Activated CD4-positive, alpha-beta T cell treated with anti-CD3 and anti-CD28 coated beads for 36 hours (primary cell): ENCODE measurements at places on chromosomes 4 and X. TPM values are rescaled to one million over a fixed set of nuclear protein-coding genes. Genes with fewer than 3 reads are reported as not detected.

OCIAD1 gene
- 162 TPM for total RNA-seq

GRCh38 chr4:176565049-176565448, 227.7 kb downstream of the VEGFC start:
- no peak overlapping the region for H3K27ac ChIP-seq
- H3K4me3 ChIP-seq, result no peak overlapping the region
- H3K4me1 ChIP-seq, result no peaks in the 10 kb centered on the region
- H3K27me3 ChIP-seq, result no peaks in the 10 kb centered on the region

DNA sequence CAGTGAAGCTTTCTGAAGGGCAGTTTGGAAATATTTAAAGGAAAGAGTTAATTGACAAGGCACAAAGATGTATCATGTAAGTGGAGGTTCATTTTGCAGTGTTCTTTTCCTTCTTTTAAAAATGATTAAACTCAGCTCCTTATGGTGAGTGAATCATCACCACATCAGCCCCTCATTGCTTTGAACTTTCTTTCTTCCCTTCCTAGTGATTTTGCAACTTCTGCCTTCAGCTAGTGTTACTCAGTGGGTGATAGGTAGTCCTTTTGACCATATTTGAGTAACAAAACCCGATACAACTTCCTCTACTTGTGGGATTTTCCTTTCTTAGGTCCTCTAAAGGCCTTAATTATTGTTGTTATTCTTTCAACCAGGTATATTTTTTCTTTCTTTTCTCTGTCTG, 8.2 kb downstream of the ZCCHC4 start:
- H3K27me3 ChIP-seq, result no peaks in the 10 kb centered on the region
- H3K4me1 ChIP-seq, result peaks cover 37% of the 10 kb centered on the region
- peaks cover 34% of the 10 kb centered on the region for H3K36me3 ChIP-seq
- peak overlapping the region; percentile 16 for H3K4me3 ChIP-seq

DNA sequence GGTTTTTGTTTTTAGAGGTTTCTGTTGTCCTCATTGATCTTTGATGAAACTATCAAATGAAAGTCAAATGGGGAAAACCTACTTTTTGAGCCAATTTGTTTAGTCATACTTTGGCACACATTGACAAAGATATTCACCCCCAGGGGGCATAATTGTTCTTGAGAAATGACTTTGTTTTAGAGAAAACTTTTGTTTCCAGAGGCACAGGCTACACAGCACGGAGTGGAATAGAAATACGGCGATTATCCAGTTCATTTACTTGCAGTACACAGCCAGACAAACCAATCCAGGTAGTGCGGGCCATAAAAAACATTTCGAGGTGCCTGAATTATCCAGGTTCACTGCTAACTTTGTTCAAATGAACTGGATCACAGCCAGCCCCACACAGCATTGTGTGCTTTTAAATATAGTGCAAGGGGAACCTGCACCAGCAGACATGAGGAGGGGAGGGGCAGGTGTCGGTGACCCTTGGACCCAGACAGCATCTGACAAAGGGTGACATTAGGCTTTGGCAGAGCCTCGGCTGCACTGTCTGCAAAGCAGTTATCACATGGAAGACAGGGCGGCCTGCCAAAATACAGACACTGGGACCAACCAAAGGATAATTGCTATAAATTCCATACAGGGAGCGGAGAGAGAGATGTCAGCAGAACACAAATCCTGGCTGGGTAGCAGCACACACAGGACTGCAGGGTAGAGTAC, 179.6 kb upstream of the NOCT start:
- H3K27ac ChIP-seq, result no peak overlapping the region
- no peak overlapping the region for H3K4me3 ChIP-seq
- no peak for DNase-seq
- peaks cover 12% of the 10 kb centered on the region for H3K27me3 ChIP-seq
- H3K36me3 ChIP-seq, result no peaks in the 10 kb centered on the region

CFAP99 gene
- total RNA-seq, result 0.05 TPM

DNA sequence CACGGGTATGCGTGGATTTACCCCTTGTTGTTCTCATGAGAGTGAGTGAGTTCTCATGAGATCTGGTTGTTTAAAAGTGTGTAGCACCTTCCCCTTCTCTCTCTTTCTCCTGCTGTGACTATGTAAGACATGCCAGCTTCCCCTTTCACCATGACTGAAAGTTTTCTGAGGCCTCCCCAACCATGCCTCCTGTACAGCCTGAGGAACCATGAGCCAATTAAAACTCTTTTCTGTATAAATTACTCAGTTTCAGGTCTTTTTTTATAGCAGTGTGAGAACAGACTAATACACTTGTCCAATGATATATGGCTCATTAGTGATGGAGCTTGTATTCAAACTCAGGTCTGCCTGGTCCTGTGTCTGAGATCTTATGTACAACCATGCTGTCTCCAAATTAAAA, 28.5 kb upstream of the RTL3 start:
- H3K27ac ChIP-seq, result no peak overlapping the region
- no peaks in the 10 kb centered on the region for H3K36me3 ChIP-seq
- H3K27me3 ChIP-seq, result no peaks in the 10 kb centered on the region
- no peak overlapping the region for H3K4me3 ChIP-seq

HMX1 gene
- total RNA-seq, result not detected

DNA sequence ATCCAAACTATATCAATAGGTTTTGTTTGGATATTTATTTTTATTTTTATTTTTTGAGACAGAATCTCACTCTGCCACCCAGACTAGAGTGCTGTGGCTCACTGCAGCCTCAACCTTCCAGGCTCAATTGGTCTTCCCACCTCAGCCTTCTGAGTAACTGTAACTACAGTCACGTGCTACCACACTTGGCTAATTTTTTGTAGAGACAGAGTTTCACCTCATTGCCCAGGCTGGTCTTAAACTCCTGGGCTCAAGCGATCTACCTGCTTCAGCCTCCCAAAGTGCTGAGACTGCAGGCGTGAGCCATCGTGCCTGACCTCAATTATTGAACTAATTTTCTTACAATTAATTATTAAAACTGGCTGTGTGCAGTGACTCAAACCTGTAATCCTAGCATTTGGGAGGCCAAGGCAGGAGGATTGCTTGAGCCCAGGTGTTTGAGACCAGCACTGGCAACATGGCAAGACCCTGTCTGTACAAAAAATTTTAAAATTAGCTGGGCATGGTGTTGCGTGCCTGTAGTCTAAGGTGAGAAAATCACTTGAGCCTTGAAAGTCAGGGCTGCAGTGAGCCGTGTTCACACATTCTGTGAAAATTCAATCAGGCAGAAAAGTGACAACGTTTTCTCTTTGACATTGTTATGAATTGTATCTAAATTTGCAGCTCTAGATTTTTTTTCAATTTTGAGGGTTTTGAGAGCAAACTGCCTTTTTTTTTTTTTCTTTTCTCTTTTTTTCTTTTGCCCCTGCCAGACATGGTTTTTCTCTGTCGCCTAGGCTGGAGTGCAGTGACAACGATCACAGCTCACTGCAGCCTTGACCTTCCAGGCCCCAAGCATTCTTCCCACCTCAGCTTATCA, 66.0 kb downstream of the UBE2K start:
- H3K27ac ChIP-seq, result no peak overlapping the region
- DNase-seq, result no peak
- no peaks in the 10 kb centered on the region for H3K27me3 ChIP-seq
- H3K36me3 ChIP-seq, result peaks cover 26% of the 10 kb centered on the region
- no peak overlapping the region for H3K4me3 ChIP-seq

CLDN34 gene
- not detected for total RNA-seq

TIMM17B gene
- 54.2 TPM for total RNA-seq

MAGEA9B gene
- total RNA-seq, result not detected

C1QTNF7 gene
- not detected for total RNA-seq

DNA sequence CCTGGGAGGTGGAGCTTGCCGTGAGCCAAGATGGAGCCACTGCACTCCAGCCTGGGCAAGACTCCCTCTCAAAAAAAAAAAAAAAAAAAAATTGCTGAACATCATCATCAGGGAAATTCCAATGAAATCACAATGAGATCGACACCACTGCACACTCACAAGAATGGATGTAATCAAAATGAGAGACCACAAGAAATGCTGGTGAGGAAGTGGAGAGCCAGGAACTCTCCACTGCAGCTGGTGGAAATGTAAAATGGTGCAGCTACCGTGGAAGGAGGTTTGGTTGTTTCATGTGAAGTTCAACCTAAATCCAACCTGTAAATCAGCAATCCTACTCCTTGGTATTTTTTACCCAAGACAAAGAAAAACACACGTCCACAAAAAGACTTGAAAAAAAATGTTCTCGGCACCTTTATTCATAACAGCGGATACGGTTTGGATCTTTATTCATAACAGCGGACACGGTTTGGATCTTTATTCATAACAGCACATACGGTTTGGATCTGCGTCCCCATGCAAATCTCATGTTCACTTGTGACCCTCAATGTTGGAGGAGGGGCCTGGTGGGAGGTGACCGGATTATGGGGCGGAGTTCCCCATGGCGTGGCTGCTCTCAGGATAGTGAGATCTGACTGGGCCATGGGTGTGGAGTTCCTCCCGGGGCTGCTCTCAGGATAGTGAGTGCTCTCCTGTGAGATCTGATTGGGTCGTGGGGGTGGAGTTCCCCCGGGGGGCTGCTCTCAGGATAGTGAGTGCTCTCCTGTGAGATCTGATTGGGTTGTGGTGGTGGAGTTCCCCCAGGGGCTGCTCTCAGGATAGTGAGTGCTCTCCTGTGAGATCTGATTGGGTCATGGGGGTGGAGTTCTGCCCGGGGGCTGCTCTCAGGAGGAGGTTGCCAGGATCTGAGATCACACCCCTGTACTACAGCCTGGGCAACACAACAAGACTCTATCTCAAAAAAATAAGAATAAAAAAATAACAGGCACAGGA, 7.7 kb downstream of the GAK start:
- no peaks in the 10 kb centered on the region for H3K27me3 ChIP-seq
- peak overlapping the region; percentile 87 for H3K27ac ChIP-seq
- H3K36me3 ChIP-seq, result peaks cover 30% of the 10 kb centered on the region
- peaks cover 59% of the 10 kb centered on the region for H3K4me1 ChIP-seq

DNA sequence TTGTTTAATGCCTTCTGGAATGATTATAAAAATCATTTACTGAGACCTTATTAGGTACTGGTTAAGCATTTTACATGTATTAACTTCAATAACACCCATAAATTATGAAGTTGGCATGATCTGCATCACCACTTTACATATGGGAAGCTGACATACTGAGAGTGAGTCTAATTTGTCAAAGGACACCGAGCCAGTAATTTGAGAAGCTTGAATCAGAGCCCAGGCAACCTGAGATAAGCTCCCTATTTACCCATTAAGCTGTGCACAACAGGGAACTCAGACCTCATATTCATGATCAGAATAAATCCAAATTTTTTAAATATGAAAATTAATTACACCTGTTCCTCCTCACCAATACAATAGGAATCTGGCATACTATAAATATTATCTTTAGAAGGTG, 247.9 kb upstream of the EPHA5 start:
- H3K4me3 ChIP-seq, result no peak overlapping the region
- no peak for DNase-seq
- no peaks in the 10 kb centered on the region for H3K27me3 ChIP-seq
- H3K4me1 ChIP-seq, result no peaks in the 10 kb centered on the region
- H3K27ac ChIP-seq, result no peak overlapping the region

- H3K4me3 ChIP-seq, result no peak overlapping the region
- H3K36me3 ChIP-seq, result no peaks in the 10 kb centered on the region
- H3K27ac ChIP-seq, result no peak overlapping the region
- peaks cover 12% of the 10 kb centered on the region for H3K27me3 ChIP-seq
- no peak for DNase-seq
- no peaks in the 10 kb centered on the region for H3K4me1 ChIP-seq
Measured at GRCh38 chr4:87657525-87657924, 7.4 kb downstream of the DMP1 start.

RASSF6 gene
- total RNA-seq, result 0.04 TPM

GRCh38 chr4:66034262-66034661, 364.0 kb upstream of the EPHA5 start:
- H3K4me3 ChIP-seq, result no peak overlapping the region
- DNase-seq, result no peak
- no peaks in the 10 kb centered on the region for H3K27me3 ChIP-seq
- no peaks in the 10 kb centered on the region for H3K36me3 ChIP-seq
- no peak overlapping the region for H3K27ac ChIP-seq

GRCh38 chrX:55356609-55357008, 91.9 kb upstream of the PAGE3 start:
- no peak for DNase-seq
- H3K27me3 ChIP-seq, result no peaks in the 10 kb centered on the region
- H3K36me3 ChIP-seq, result peaks cover 4% of the 10 kb centered on the region
- H3K27ac ChIP-seq, result no peak overlapping the region

DNA sequence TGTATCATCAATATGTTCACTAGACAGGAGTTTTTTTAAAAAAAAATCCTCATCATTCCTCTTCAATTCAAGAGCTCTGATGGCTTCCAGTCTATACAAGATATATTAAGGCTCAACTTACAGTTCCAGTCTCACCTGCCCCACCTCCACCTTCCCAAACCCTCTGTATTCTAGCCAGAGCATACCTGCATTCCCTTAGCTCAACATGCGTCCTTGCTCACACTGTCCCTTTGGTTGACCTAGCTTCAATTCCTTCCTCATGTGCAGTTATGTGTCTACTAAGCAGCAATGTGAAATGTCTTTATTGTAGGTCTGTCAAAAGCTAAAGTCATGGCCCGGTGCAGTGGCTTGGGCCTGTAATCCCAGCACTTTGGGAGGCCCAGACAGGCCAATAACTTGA, 10.8 kb downstream of the DHX15 start:
- H3K4me1 ChIP-seq, result peaks cover 82% of the 10 kb centered on the region
- no peaks in the 10 kb centered on the region for H3K27me3 ChIP-seq
- H3K27ac ChIP-seq, result peak overlapping the region; percentile 58
- no peak for DNase-seq

DNA sequence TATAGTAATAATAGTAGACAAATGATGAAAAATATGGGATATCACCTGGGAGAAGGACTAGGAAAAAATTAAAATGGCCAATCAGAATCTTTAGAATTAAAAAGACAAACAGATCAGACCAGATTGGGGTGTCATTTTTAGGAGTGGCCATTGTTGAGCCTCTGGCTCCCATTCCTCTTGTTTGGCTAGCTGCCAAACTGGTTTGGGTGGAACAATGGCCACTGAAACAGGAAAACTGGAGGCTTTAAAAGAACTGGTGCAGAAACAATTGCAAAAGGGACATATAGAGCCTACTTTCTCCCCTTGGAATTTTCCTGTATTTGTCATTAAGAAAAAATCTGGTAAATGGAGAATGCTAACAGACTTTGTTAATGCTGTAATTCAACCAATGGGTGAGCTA, 294.8 kb upstream of the DKK2 start:
- no peak overlapping the region for H3K4me3 ChIP-seq
- no peak overlapping the region for H3K27ac ChIP-seq
- H3K36me3 ChIP-seq, result no peaks in the 10 kb centered on the region
- H3K27me3 ChIP-seq, result peaks cover 3% of the 10 kb centered on the region
- H3K4me1 ChIP-seq, result no peaks in the 10 kb centered on the region
- no peak for DNase-seq

DNA sequence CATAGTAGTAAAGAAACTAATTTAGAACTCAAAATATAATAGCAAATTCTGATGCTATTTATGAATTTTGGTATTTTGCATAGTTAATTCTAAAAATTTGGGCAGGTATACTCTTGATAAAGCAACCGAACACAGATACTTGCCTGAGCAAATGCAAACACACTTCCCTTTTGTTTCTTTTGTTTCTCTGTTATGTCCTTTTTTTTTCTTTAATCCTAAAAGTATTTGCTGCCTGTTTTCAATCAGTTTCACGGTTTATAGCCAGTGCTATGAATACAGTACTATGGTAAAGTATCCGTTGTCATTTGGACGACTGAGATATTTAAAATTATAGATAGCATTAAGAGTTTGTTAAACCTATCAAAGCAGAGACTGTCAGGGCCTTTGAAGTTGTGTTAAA, 84.3 kb upstream of the HPRT1 start:
- DNase-seq, result no peak
- H3K4me1 ChIP-seq, result peaks cover 14% of the 10 kb centered on the region
- peaks cover 15% of the 10 kb centered on the region for H3K36me3 ChIP-seq
